Activated naive CD4-positive, alpha-beta T cell (primary cell): ENCODE measurements at places on chromosomes 6 and 20.

DNA sequence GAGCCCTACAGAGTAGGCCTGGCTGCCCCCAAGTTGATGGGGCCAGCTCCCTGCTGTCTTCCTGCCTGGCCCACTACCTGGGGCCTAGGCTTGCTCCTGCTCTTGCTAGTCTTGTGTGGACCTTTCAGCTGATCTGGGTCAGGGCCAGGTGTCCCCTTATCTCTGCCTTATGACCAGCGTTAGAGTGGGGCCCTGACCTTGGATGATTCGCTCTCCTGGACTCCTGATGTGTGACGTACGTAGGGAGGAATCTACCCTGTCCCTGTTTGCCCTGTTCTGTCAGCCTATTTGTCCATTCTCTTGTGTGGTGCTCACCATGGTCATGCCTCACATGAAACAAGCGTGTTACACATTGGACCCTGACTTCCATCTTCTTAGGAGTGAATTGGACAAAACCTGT is 571.8 kb downstream of the QKI start:
- DNase-seq = no peak

GRCh38 chr20:46013829-46014516 is 5.3 kb downstream of the MMP9 start:
- DNase-seq = peak; percentile 64

DNA sequence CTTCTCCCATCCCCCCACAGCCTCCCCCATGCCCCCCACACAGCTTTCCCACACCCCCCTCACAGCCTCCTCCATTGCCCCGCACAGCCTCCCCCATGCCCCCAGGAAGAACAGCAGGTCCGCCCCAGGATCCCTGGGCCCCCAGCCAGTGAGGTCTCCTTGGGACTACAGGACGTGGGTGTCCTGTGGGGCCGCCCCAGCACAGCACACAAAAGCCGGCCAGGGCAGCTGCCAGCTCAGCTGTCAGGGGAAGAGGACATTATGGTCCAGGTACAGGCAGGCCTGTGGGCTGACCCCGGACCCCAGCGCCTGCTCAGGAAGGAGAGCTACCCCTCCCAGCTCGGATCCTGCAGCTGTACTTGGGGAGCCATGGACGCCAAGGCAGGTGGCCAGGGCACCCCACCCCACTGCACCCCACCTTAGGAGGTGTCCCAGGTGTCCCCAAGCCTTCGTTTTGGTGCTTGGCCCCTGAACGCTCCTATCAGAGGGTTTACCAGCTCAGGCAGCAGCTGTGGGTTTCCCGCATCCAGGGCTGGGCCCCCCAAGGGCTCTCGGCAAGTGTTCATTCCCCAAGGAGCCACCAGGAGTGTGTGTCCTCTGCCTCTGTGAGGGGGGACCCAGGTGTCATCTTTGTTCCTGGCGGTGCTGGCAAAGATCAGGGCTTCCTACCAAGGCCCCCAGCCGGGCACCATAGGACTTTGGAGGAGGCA is 42.3 kb upstream of the GATA5 start:
- no peak for DNase-seq

- DNase-seq = no peak
These were observed at the start of gene FOXC1 for GRCh38 chr6:1609648-1610496. TSS of gene FOXC1 (plus strand) at chr6:1609915. CDS start at chr6:1610446, 531 bp downstream.

DNA sequence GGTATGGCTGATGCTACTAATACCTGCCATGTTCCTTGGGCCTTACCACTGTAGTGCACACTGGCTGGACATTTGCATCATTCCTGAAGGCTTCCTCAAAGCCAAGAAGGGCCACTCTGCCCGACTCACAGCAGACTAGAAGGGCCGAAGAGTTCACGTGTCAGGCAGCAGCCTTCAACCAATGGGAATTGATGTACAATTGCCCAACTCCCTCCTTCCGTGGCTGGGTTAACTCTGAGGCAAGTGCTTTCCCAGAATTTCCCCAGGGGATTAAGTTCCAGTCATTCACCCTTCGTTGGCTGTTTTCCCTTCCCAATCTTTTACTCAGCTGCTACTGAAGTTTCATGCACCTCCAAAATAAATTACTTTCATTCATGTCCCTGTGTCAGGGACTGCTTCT is 29.8 kb downstream of the PSMB9 start:
- DNase-seq = no peak

- no peak for DNase-seq
These were observed 208.6 kb upstream of the MCHR2 start for GRCh38 chr6:100202417-100203194.

DNA sequence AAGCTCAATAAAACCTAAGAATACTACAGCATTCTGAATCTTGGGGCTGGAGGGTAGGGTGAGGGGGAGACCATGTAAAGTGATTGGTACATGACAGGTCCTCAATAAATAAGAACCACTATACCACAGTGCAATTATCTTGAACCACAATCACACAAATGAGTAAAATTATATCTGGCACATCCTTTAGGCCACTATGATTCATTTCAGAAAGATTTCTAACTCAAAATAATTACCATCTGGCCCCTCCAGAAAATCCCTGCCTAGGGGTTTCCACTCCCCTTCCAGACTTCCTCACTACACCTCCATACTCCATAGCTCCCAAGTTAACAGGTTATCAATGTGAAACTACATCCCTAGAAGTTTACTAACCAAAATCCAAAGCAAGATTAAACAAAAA is 19.7 kb downstream of the AKIRIN2 start:
- no peak for DNase-seq

DNA sequence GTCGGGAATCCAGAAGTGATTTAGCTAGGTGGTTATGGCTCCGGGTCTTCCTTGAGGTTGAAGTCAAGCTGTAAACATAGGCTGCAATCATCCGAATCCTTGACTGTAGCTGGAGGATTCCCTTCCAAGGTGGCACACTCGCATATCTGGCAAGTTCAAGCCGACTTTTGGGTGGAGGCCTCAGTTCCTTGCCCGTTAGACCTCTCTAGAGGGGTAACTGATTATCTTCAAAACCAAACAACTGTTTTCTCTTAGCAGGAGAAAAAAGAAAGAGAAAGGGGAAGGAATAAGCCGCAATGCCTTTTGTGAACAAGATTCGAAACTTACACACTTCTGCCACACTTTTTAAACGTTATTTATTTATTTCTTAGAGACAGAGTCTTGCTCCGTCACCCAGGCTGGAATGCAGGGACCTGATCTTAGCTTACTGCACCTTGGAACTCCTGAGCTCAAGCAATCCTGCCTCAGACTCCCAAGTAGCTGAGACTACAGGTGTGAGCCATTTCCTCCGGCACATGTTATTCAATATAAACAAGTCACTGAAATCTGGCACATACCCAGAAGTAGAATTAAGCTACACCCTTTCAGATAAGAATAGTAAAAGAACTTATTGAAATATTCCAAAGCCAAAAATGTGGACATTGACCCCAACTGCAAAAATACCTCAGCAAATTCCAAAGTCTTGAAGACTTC is 76.3 kb downstream of the HFE start:
- no peak for DNase-seq

GRCh38 chr6:150006961-150007464 is 18.3 kb downstream of the RAET1L start:
- no peak for DNase-seq

GRCh38 chr6:134398453-134398852 is 80.5 kb upstream of the SGK1 start:
- no peak for DNase-seq

DNA sequence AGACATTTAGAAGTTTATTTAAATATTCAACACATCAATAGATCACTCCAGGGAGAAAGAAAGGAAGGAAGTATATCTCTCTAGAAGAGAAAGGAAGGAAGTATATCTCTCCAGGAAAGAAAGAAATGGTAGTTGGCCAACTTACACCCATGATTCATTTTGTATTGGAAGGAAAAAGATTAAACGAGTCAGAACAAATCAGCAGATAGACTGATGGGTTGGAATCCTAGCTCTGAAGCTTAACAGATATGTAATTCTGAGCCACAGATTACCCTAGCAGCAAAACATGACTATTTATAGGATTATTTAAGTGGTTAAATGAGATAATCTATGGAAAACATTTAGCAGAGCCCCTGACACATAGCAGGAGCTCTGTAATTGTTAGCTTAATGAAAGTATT is 27.1 kb downstream of the COL12A1 start:
- no peak for DNase-seq

- no peak for DNase-seq
These were observed 149.1 kb downstream of the SASH1 start for GRCh38 chr6:148491638-148492251.

GRCh38 chr6:85496009-85496579 is 46.2 kb downstream of the NT5E start:
- DNase-seq = no peak

DNA sequence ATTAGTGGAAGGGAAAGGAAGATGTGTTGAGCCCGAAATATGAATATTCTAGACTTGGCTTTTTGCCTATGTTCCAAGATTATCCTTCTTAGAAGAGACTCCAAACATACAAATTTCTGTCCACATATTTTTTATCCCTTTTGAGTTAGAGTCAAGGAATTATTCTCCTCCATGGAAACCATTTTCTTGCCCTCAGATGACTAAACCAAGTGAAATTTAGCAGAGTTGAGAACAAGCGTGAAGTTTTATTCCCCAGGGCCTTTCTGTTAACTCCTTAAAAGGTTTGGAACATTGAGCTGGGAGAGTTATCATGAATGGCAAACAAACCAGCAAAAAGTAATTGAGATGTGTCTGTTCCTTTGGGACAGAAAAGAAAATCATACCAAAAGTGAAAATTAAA is 286.1 kb upstream of the PLCB4 start:
- no peak for DNase-seq

DNA sequence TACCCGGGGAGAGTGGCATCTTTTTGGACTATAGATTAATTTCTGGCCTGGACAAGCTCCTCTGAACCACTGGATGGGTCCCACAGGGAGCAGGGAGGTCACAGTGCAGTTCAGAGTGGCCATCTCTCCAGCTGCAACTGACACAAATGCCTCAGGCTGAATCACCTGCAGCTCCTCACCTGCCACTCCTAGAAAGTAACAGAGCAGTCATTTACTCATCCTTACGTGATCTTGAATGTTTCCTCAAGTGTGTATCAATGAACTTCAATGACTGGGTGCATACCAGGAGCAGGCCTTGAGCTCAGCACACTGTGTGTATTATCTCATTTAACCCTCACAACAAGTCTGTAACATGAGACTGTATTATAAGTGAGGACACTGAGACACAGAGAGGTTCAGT is 40.0 kb upstream of the SIRPG start:
- DNase-seq = no peak

DNA sequence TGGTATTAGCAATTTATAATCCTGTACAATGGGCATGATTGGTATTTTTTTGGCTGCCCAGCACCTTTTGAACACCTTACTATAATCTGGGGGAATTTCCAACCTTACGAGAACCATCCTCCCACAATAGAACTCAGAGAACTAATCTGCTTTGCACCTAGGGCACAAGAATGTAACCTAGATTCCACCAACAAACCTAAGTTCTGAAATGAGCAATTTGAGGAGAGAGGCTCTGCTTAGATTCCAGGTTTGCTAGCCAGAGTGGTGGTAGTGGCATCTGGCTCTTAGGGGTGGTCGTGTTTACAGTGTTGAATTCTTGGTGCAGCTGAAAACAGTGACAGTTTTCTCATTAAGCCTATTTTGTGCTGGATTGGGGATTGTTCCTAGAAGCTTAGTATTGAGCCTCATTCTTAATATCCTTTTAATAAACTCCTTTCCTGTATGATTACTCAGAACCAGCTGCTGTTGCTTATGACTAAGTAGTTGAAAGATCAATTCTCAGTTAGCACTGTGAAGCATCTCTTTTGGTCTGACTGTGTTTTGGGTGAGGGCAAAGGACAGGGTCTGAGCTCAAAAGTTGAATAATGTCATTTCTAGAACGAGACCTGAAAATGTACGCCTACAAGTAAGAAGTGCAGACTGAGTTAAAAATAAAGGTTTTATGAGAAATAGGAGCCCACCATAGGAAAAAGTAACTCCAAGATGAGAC is 385.6 kb downstream of the CDKAL1 start:
- no peak for DNase-seq

- no peak for DNase-seq
These were observed 127.9 kb upstream of the NAA20 start for GRCh38 chr20:19889011-19889953.

DNA sequence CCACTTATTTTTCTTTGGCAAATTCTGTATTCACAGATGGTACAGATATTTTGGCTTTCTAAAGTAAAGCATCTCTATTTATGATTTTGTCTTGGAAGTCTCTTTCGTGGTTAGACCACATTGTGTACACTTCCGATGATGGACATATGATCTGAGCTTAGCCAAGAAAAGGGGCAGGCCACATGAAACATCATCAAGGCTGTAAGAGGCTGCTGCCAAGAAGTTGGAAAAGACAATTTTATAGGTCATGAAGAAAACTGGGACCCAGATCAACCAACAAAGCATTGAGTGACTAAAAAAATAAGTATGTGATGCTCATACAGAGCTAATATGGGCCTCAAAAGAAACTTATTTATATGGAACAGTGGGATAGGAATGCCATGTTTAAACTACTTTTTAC is 266.4 kb downstream of the HAO1 start:
- no peak for DNase-seq

GRCh38 chr20:3616250-3616649 is 46.9 kb downstream of the GFRA4 start:
- no peak for DNase-seq

DNA sequence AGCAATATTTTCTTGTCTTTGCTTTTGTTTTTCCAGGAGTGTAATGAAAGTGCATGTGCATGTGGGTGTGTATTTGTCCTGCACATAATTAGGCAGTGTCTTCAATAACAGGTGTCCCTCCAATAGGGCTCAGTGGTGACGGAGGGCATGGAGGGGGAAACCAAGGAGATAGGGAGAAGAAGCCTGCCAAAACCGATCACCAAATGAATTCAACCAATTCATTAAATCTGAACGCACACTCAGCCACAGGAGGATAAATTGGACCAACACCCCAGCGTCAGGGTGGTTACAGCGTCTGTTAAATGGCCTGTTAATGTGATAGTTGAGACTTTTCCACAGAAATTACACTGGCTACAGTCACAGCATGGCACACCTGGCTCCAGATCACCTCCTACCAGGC is 527.6 kb downstream of the CD83 start:
- DNase-seq = no peak

DNA sequence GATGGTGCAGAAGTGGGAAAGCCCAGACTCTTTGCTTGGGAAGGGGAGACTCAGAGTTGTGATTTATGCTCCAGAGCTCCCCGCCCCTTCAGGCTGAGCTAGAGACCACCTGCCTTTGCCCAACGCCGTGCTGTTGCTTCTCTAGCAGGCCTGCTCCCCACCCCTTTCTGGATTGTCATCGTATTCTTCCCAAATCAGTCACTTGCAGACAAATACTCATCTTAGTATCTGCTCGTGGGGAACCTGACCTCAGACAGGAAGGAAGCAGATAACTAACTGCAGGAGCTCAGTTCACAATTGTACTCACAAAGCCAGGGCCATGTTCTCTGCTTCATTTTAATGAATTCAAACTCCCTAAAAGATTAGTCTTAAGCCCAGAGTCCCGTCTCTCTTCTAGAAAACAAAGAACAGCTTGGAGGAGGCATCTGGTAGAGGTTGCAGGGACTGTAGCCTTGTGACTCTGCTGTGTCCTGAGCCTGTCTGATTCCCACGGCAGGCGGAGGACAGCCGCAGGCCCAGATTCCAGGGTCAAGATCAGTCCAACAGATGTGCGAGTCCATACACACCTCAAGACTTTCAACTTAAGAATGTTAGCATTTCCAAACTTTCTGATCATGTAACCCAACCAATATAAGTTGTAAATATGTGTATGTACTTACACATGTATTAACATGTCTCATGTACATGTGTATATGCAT is 57.2 kb upstream of the GGTLC1 start:
- DNase-seq = no peak

- DNase-seq = no peak
These were observed 5.6 kb upstream of the PSORS1C2 start for GRCh38 chr6:31144296-31144969.
